NCI-H82 (cell line): ENCODE measurements at places on chromosomes 12 and 14.
A peak's percentile ranks its signal among the peaks of the same experiment; 100 is the strongest.

DNA sequence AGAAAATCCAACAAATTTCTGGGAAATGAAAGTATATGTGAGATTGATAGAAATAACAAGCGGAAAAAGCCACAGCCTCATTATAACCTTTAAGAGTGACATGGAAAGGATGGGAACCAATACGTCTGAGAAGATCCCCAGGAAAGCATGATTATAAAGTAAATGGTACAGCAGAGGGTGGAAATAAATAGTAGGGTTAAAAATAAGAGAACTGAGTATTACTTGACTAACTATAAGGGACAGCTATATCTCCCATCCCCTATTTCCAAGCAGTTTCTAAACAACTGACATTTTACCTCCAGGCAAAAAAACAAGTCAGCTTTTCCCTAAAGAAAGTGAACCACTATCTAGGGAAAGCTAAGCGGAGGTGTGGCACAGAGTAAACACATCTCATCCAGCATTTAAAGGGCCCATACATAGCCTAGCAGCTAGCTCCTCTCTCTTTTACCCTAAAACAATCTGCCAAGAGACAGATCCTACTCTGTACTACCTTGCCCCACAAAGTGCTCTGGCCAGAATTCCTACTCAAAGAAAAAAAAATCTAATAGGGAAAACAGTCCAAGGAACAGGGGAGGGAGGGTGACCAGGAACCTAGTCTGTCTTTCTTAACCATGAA, 11.2 kb downstream of the OSBPL8 start:
- DNase-seq, result no peak

GRCh38 chr14:88481059-88481458, 73.7 kb downstream of the PTPN21 start:
- DNase-seq, result no peak

DNA sequence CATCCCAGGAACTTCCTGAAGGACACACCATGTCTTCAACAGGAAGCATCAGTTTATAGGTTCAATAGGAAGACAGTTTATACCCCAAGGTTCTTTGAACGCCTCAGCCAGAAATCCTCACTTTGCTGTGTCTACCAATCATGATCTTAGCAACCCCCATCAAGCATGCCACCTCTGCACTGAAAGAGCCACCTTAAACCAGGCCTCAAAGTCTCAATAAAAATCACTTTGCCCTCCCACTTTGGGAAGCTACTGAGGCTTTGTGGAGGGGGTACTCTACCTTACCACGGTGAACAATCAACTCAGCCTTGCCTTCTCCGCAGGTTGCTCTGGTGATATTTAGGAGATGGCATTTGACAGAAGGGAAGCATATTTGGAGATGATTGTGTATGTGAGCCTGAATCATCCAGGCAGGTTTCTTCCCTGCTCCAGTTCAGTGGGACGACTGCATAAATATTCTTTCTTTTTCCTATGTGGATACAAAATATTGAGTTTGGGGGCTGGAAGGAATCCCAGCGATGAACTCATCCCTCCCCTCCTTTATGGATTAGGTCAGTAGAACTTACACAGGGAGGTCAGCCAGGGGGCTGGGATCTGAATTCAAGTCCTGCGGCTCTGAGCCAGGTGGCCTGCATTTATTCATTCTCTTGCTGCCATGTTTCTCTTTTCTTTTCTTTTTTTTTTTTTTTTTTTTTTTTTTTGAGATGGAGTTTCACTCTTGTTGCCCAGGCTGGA, 42.8 kb upstream of the VASH1 start:
- no peak for DNase-seq

DNA sequence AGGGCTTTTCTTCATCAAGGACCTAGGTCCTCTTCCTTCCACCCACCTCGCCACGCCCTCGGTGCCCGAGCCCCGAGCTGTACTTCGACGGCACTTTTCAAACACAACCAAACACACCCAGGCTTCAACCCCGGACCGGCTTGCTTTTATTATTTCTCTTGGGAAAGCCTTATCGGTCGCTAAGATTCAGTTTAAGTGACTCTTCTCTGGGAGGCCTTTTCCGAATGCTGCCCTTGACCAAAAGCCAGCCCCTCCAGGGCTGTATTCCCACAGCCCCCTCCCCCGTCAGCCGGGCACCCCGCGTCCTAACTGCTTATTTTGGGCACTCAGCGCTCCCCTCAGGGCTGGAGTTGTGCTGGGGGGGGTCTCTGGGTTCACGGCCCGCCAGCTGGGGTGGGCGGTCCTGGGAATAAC, 644 bp upstream of the PPP4R4 start:
- no peak for DNase-seq

GRCh38 chr14:96057738-96058137, 18.6 kb downstream of the C14orf132 start:
- no peak for DNase-seq

- DNase-seq, result no peak
Observed at GRCh38 chr14:104658325-104658712, 31.1 kb upstream of the INF2 start.

DNA sequence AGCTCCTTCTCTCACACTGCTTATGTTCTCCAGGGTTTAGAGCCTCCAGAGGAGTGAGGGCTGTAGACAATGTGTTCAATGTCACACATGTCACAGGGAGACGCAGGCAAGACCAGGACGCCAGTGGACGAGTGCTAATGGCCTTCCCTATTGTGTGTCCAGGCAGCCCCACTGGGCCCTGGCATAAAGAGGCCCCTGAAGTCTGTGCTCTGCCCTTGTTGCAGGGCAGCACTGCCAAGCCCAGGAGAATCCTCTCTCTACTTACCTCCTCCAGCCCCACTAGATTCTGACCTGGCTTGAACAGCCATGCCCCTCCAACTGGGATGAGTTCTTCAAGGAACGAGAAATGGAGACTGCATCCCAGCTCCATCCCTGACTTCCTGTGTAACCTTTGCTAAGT, 24.8 kb upstream of the TMEM106C start:
- no peak for DNase-seq

DNA sequence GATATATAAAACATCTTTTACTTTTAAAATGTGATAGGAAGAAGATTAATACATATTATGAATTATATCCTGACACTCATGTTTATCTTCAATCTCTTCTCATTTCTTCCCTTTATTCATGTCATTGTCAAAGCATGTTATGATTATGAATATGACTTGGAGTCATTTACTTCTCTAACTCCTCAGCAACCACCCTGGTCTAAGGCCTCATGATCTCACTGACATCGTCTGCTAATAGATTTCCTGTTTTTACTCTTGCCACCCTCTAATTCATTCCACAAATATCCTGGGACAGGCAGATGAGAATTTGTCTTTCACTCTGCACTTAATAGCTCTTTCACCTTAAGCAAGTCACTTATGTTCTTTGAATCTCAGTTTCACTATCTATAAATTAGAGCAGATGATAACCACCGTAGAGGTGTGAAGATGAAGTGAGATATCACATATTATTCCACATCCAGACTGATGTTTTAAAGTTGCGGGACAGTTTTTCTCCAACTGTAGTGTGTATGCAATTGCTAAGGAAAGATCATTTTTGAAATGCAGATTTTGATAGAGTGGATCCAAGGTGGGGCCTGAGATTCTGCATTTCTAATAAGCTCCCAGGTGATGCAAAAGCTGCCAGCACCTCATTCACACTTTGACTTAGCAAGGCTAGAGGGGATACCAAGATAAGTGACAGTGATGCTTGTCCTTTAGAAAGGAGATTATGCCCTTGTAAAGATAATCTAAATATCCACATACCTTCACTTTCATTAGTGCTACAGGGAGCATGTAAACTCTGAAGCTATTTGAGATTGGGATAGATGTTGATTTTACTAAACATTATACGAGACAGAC, 3.3 kb upstream of the IAPP start:
- no peak for DNase-seq

- DNase-seq, result no peak
Observed at GRCh38 chr12:109250523-109250922, 58.6 kb downstream of the FOXN4 start.

- DNase-seq, result no peak
Observed at GRCh38 chr14:98607341-98607910, 664.6 kb downstream of the BCL11B start.

DNA sequence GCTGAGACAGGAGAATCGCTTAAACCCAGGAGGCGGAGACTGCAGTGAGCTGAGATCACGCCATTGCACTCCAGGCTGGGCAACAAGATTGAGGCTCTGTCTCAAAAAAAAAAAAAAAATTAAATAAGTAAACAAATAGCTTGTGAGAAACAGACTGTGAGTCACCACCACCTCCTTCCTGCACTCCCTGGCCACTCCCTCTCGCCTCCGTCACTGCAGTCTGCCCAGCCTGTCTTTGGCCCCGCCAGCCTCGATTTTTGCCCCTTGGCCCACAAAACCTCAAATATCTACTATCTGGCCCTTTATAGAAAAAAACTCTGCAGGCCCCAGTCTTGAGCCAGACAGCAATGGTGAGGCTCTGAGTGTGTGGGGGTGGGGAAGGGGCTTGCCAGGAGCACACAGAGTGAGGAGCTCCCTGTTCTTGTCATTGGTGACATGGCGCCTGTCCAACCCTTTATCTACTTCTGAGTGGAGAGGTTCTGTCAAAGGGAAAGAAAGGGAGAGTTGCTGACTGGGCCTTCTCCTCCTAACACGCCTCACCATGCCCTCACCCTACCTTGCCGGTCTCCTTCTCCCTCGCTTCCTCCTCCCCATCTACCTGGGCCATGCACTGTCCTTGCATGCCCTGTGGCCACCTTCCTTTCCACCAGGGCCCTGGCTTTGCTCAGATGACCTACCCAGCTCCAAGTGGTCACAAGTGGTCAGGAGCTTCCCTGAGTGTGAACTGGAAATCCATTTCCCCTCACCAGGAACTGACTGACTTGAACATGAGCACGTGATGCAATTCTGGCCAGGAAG, 22.1 kb downstream of the LGMN start:
- DNase-seq, result no peak

- DNase-seq, result no peak
Observed at GRCh38 chr14:94398182-94398479, 9.7 kb upstream of the SERPINA1 start.

DNA sequence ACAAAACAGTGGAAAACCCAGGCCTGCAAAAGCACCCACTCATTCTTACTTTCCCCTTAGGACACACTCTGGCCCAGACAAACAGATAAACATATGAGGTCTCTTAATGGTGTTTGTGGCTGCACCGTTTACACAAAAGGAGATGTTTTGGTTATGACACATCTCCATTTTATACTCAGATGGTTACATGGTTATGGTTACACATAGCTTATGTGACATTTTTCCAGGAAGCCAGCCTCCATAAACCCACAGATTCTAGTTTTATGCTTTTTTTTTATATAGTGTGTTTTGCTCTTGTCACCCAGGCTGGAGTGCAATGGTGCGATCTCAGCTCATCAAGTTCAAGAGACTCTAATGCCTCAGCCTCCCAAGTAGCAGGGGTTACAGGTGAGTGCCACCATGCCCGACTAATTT, 3.5 kb upstream of the KLRD1 start:
- no peak for DNase-seq

DNA sequence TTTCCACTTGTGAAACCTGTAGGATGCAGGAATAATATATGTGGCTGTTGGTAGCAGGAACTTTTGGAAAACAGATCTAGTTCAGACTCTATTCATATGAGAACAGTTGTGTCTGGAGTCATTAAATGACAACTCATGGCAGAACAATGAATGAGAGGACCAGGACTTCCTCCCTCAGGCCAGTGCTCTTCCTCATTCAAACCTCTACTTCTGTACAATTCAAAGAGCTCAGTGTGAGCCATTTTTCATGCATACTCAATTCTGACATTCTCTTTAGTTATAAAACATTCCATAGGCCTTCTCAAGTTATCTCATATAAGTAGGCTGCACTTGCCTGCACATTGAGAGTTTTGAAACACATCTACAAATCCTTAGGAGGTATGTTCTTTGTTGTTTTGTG, 1526.6 kb upstream of the FLRT2 start:
- no peak for DNase-seq

DNA sequence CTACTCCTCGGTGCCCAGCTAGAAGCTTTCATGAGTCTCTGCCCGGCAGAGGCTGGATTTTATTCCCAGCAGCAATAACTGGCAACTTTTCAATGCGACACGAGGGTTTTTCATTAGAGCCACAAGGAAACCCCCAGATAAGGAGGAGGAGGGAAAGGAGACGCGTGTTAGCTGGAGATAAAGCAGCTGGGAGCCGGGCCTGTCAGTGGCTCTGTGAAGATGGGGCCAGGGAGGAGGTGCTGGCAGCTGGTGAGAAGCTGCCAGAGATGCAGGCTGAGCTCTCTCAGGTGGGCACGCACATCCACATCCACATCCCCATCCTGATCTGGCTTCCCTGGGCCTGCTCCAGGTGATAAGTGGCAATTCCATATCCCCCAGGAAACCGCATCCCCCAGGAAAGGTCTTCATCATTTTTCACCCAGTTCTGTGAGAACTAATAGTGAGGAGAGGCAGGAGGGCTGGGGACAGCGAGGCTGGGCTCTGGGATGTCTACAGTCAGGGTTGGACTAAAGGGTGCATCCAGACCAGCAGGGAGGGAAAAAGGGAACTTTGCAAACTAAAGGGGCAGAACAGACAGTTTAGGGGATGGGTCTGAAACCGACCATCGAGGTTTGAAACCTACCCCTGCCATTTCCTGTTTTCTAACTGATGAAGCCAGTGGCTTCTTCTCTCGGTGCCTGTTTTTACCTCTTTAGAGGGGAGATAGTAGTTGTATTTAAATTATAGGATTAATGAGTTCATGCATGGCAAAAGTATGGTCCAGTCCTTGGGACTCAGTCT, 413.2 kb downstream of the DPF3 start:
- DNase-seq, result no peak

DNA sequence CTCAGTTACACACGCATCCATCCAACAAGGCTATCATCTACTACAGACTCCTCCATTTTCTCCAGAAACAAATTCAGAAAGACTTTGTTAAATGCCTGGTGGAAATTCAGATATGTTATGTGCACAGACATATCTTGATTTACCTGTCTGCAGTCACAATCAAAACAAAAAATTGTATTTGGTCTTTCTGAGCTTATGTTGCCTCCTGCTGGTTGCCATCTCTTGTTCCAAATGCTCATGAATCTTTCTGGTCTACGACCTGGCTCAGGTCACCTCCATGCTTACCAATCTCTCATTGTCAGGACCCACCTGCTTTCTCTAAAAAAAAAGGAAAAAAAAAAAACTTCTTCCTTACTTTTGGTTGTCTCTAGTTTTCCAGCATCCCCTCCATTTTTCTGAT, 169.2 kb upstream of the PLXNC1 start:
- peak; percentile 23 for DNase-seq

GRCh38 chr12:3821441-3821840, 51.8 kb downstream of the PARP11 start:
- no peak for DNase-seq

- DNase-seq, result no peak
Observed at GRCh38 chr12:119683413-119683812, 15.5 kb downstream of the PRKAB1 start.
